Stimulated activated CD8-positive, alpha-beta memory T cell treated with anti-CD3 and anti-CD28 coated beads, Interleukin-4, amount 100 ng/mL, for 1 hour (primary cell): ENCODE measurements at places on chromosomes 3 and 15.

DNA sequence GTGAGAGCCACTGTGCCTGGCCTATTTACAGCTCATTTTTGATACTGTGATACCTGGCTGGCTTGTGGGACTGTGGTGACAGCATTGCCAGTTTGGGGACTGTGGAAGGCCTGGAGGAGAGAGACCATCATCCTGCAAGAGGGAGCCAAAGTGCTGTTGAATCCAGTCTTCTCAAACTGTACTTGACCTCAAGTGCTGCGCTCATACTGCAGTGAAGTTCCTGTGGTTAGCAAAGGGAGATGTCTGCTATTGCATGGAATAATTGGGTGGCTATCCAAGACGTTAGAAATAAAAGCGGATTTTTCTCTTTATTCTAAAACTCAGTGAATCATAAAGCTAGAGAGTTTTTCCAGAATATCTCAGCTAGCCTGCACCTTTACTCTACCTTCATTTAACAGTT lies 83.4 kb downstream of the CCK start:
- DNase-seq: no peak

DNA sequence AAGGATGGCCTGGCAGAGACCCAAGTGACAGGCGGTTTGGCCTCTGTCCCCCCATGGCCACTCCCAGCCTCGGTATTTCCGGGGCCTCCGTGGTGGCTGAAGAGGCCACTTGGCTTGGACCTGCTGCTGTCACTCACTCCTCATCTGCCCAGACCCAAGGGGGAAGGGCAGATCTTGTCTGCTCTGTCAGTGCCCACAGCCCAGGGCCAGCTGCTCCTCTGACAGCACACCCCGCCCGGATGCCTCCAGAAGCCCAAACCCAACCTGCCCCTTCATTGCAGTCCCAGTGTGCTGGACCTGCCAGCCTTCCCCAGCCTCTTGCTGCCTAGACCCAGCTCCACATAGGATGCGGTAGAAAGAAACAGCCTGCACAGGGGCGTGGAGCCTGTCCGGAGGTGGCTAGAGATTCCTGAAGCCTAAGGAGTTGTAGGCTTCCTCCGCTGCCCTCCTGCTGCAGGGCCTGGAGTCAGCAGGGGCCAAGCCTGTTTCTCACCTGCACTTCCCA lies 52.0 kb downstream of the MAGEF1 start:
- no peak for DNase-seq

DNA sequence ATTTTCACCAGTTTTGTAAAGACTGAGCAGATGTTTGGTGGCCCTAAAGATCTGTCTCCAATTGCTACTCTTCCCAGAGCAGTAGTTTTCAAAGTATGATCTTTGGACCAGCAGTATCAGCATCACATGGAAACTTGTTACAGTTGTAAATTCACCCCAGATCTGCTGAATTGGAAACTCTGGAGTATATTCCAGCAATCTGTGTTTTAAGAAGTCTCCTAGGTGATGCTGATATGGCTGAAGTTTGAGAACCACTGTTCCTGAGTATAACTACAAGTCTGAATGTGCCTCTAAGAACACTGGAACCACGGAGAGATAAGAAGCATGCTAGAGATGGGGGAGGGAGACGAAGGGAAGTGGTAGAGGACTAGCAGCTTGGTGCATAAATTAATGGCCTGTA lies 45.7 kb downstream of the NUDT16 start:
- no peak for DNase-seq

DNA sequence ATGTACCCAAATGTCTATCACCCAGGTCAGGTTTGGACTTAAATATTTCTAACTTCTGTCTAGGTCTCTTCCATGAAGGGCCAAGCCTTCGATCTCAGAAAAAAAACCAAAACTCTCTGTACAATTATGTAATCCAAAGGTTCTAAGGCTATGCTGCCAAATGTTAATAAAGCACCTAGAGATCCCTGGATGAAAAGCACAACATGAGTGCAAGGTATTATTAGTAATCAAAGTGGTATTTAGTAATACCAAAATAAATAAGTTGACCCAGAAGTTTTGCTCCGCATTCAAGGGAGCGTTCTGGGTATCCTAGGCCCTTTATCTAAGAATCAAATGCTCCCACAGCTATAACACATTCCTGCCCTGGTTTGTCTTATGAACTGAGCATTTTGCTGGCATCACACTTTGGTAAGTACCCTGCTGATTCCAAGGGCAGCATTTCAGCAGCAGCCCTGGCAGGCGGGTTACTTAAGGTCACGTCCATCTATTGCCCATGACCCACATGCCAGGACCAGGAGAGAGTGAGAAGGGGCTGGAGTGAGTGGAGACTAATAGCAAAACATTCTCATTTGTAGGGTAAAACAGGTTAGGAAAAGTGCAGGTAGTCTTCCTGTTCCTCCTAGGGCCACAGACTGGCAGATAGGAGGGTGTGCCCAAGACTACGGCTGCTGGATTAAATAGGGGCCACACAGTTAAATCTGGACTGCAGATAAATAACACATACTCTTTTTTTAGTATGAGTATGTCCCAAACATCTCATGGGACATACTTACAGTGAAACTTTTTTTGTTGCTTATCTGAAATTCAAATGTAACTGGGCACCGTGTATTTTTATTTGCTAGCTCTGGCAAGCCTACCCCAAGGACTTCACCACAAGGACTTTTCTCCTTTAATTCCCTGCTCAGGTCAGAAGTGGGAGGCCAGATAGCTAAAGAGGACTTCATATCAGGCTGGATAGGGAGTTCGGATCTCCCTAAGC lies 76.0 kb upstream of the SNRK start:
- DNase-seq: no peak

- no peak for DNase-seq
Measured at GRCh38 chr3:191120447-191121298, 78.4 kb upstream of the OSTN start.

DNA sequence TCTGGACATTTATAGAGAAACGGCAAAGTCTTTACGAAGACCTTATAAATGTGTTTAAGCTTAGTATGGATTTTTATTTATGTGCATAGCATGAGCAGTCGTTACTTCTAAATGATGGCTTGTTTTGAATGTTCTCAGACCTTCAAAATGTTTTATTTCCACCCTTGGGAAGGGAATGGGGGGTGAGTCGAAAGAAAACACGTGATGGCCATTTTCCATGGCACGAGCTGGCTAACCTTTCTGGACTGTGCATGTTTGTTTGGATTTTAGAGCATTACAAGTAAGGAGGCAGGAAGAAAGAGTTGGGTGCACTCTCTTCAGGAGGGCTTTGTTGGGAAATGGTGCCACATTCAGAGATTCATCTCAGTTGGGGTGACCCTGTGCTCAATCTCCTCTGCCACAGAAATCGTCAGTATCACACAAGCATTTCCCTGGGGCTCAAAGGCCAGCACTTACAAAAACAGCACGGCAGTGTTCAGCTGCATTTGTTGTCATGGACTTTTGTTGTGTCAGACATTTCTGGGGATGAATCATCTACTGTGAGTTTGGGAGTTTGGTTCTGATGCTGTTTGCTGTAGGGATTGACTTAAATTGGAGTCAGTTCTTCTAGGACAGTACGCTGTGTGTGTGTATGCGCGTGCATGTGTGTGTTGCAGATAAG lies 52.3 kb upstream of the ADAMTS9 start:
- DNase-seq: no peak

GRCh38 chr15:83695901-83696425 lies 42.0 kb downstream of the ADAMTSL3 start:
- no peak for DNase-seq

GRCh38 chr3:150874666-150875219 lies 30.5 kb downstream of the MINDY4B start:
- no peak for DNase-seq

- DNase-seq: no peak
Measured at GRCh38 chr15:31300981-31301672, 25.5 kb upstream of the KLF13 start.

- DNase-seq: no peak
Measured at GRCh38 chr3:47741925-47742324, 39.8 kb downstream of the SMARCC1 start.

- DNase-seq: no peak
Measured at GRCh38 chr3:173913974-173914421, 516.5 kb downstream of the NLGN1 start.

- DNase-seq: no peak
Measured at GRCh38 chr3:87446849-87447387, 170.5 kb upstream of the POU1F1 start.

- no peak for DNase-seq
Measured at GRCh38 chr3:23127196-23127595, 75.9 kb upstream of the UBE2E2 start.

- DNase-seq: no peak
Measured at GRCh38 chr15:30065025-30065801, 17.5 kb upstream of the GOLGA8J start.

DNA sequence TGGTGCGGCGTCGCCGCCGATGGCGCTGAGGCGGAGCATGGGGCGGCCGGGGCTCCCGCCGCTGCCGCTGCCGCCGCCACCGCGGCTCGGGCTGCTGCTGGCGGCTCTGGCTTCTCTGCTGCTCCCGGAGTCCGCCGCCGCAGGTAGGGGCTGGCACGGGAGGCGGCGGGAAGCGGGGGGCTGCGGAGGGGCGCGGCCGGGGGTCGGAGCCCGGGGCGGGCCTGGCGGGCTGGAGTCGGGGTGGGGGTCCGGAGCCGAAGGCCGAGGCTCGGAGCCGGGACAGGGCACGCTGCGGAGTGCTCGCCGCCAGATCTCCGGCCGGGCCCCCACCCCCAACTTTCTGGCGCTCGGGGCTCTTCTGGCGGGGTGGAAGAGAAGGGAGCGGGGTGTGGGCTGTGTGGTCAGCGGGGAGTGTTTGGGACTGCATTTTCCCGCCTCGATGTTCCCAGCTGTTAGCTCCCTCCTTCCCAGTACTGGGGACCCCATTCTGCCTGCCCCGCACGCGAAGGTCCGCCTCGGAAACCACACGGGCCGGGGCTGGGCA lies 299 bp downstream of the TYRO3 start:
- DNase-seq: no peak

- no peak for DNase-seq
Measured at GRCh38 chr3:29612536-29612935, 331.7 kb downstream of the RBMS3 start.

DNA sequence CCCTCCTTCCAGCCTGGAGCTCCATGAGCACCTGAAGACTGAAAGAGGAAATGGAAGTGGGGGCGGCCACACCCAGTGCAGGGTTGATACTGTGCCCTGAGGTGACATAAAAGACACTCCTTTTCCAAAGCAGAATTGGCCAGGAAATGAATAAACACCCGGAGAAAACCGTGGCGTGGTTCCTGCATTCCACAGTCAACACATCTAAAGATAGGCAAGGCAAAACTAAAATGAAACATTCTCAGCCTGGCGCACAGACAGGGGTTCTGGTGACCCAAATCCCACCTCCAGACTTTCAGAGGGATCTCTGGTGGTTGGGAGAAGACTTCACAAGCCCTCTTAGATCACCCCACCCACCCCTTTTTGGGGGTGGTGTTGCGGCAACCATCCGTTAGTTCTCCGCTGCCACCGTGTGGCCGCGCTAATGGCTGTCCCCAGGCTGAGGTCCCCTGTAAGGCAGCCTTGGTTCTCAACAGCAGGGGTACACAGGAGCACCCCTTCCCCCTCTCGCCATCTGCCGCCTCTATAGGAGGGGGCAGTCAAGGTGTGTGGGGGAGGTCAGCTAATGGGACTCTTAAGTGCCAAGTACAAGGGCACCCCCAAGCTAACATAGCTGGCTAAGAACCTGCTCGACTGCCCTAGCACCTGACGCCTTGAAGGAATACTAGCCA lies 2.5 kb upstream of the MST1R start:
- no peak for DNase-seq

GRCh38 chr3:120369037-120369467 lies 19.9 kb upstream of the LRRC58 start:
- DNase-seq: no peak

DNA sequence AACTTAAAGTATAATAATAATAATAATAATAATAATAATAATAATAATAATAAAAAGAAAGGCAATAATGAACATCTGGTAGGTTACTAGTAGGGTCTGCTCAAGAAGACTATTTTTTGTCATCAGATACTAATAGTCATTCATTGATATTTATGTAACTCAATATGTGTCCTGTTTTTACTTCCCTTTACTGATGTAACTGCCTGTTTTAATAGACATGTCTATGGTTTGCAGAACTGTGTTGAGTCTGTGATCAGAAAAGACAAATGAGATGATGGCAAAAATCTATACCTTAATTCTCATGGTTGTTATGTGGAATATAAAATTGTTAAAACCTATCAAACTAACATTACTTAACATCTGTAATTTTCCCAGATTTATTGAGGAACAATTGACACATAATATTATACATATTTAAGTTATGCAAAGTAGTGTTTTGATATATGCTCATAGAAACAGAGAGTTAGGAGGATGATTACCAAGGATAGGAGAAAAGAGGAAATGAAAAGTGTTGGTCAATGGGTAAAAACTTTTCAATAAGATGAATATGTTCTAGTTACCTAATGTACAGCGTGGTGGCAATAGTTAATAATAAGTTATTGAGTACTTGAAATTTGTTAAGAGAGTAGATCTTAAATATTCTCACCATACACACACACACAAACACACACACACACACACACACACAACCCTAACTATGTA lies 699.4 kb downstream of the ZPLD1 start:
- no peak for DNase-seq

GRCh38 chr15:41812820-41813375 lies 15.0 kb upstream of the JMJD7 start:
- DNase-seq: no peak

DNA sequence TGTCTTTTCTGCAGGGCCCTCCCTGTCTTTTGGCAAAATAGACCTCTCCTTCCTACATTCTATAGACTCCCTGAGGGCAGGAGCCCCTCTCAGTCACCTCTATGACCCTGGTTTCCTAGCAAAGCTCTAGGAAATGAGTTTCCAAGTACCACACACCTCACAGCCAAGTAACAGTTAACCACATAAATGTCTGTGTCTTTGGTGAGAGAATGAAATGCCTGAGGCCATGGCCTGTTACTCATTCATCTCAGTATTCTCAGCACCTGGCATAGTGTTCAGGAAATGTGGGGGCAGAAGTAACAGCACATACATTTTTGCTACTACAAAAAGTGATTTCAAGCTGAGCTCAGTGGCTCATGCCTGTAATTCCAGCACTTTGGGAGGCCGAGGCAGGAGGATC lies 21.0 kb downstream of the RFT1 start:
- no peak for DNase-seq

- no peak for DNase-seq
Measured at GRCh38 chr15:45743426-45744235, 108.8 kb downstream of the SQOR start.

- no peak for DNase-seq
Measured at GRCh38 chr3:46892285-46893145, 15.0 kb downstream of the PTH1R start.

GRCh38 chr15:52427804-52428203 lies 100.9 kb downstream of the MYO5A start:
- no peak for DNase-seq

DNA sequence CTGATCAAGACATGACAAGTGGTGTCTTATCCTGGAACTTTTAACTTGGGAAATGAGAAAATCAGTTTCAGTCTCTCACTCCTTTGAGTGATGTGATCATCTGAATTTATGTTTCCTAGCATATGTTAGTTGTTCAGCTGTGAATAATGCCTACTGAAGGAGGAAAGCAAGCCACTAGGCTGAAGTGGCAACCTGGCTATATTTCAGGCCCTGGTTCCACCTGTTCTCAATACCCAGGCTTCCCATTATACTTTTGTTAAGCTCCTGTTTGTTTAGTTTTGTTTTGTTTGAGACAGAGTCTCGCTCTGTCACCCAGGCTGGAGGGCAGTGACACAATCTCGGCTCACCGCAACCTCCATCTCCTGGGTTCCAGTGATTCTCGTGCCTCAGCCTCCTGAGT lies 243.8 kb downstream of the ALCAM start:
- no peak for DNase-seq

GRCh38 chr3:61876797-61877196 lies 315.4 kb downstream of the PTPRG start:
- DNase-seq: no peak
